ENCODE measurements at places on chromosomes 16 and 17. TPM values are rescaled to one million over a fixed set of nuclear protein-coding genes. Genes with fewer than 3 reads are reported as not detected.

The BAIAP2 gene
- total RNA-seq, result 24.7 TPM

The CLDN7 gene
- 0.24 TPM for total RNA-seq

The SDK2 gene
- total RNA-seq, result 1.5 TPM

The CLEC19A gene
- not detected for total RNA-seq

The C1QTNF8 gene
- total RNA-seq, result not detected

The CENPV gene
- total RNA-seq, result 2.8 TPM

The OR1F1 gene
- not detected for total RNA-seq

The MYH13 gene
- total RNA-seq, result not detected

The CTRL gene
- total RNA-seq, result 1.1 TPM

The TP53TG3C gene
- not detected for total RNA-seq

The HS3ST3A1 gene
- total RNA-seq, result 40.1 TPM

The ZNF747 gene
- total RNA-seq, result 16.6 TPM

The CASKIN1 gene
- 0.16 TPM for total RNA-seq

The MILR1 gene
- 6.5 TPM for total RNA-seq

The ABCC11 gene
- under 0.01 TPM for total RNA-seq

The SLC52A1 gene
- 0.36 TPM for total RNA-seq

The HSD11B2 gene
- total RNA-seq, result not detected

The SP6 gene
- total RNA-seq, result 0.12 TPM

The LGALS9B gene
- total RNA-seq, result not detected

The TM4SF5 gene
- total RNA-seq, result not detected

The PTGES3L gene
- not detected for total RNA-seq

The HOXB1 gene
- total RNA-seq, result not detected

The TPSD1 gene
- total RNA-seq, result not detected

The GP1BA gene
- not detected for total RNA-seq

The CCDC40 gene
- 3.5 TPM for total RNA-seq

The RMI2 gene
- total RNA-seq, result 3.1 TPM

The ZPBP2 gene
- total RNA-seq, result not detected

The CCL7 gene
- total RNA-seq, result not detected

The MC1R gene
- 9.6 TPM for total RNA-seq

The NFATC2IP gene
- total RNA-seq, result 14.3 TPM

The CTRB2 gene
- not detected for total RNA-seq

The MYH11 gene
- 0.36 TPM for total RNA-seq

The CES1 gene
- 0.36 TPM for total RNA-seq

The MPP2 gene
- total RNA-seq, result 3.4 TPM

The PDP2 gene
- total RNA-seq, result 17.8 TPM

The CIBAR2 gene
- total RNA-seq, result not detected

The HCRT gene
- total RNA-seq, result not detected

The GRAP gene
- 0.32 TPM for total RNA-seq

The SPN gene
- total RNA-seq, result not detected

The SRSF1 gene
- 283 TPM for total RNA-seq

The TEX14 gene
- total RNA-seq, result under 0.01 TPM

The PIK3R5 gene
- not detected for total RNA-seq

The TRAPPC1 gene
- 39.1 TPM for total RNA-seq

The EPX gene
- total RNA-seq, result not detected

The SLC35G6 gene
- not detected for total RNA-seq

The PHF23 gene
- 55.7 TPM for total RNA-seq

The NLRC5 gene
- 61.2 TPM for total RNA-seq
